Activated T-cell treated with anti-CD3 and anti-CD28 coated beads, Interleukin-2, amount 50 U/mL, for 24 hours (primary cell): ENCODE measurements at places on chromosomes 6 and 20.

DNA sequence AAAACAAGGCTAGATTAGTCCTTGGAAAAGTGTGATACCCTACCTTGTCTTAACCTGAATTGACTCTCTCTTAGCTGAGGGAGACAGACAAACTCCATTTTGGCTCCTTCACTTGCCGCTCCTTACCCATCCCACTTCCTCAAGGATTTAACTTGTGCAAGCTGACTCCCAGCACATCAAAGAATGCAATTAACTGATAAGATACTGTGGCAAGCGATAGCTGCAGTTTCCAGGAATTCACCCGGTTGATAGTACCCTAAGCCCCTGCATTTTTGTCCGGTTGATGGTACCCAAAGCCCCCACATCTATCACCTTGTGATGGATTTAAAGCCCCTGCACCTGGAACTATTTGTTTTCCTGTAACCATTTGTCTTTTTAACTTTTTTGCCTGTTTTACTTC lies 1.9 kb upstream of the SERINC3 start:
- DNase-seq: no peak

- no peak for DNase-seq
Measured at GRCh38 chr6:38935051-38935450, 113.5 kb upstream of the GLP1R start.

- no peak for DNase-seq
Measured at GRCh38 chr6:75579951-75580350, 21.7 kb upstream of the SENP6 start.

- DNase-seq: no peak
Measured at GRCh38 chr20:18991012-18991411, 177.4 kb downstream of the SCP2D1 start.

- no peak for DNase-seq
Measured at GRCh38 chr6:130524552-130524951, 158.7 kb downstream of the TMEM200A start.

DNA sequence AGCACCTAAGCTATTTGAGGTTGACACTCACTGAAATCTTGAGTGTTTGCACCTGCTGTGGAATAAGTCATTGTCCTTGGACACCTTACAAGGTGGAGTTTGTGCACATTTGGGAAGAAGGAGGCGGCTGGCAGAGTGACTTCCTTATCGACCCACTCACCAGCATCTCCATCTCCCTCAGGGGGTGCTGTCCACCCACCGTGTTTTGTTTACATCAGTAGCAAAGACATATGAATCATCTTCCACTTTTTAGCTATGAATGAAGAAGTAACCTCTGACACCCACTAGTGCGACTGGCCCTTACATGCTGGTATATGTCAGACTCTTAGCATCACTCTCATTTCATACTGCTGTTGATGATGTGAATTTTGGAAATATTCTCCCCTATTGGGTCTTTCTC lies 119.5 kb upstream of the SGK1 start:
- peak; percentile 47 for DNase-seq

DNA sequence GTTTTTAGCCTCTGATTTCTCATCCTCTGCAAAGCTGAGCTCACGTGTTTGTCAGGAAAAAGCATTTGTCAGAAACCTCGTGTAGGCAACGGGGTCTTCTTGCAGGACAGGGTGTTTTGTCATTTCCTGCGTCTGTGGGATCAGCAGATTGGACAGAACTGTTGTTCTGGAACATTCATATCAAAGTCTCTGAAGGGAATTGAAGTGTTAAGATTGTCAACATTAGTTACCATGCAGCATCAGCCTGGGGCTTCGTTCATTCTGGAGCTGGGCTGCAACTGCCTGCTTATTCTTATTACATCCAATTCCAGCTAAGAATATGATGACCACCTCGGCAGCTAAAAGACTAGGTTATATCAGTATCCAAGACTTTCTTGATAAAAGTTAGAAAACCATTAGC lies 71.0 kb upstream of the RALGAPA2 start:
- no peak for DNase-seq

DNA sequence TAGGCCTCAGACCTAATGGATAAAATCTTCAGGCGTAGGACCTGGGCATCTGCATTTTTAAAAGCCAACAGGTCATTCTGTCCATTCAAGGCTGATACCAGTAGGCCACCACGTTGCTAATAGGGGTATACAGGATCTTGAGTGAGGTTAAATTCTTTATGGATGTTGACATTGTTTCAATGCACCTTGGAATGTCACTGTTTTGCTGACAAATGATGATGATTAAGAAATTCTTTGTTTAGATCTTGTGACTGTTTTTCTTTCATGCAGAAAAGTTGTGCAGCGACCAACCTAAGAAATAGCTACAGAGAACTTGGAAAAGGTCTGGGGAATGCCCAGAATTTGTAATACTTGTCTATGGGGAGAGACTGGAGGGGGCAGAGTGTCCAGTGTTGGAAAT lies 101.1 kb upstream of the CLDN20 start:
- no peak for DNase-seq

- no peak for DNase-seq
Measured at GRCh38 chr6:22271081-22271480, 25.8 kb downstream of the PRL start.

DNA sequence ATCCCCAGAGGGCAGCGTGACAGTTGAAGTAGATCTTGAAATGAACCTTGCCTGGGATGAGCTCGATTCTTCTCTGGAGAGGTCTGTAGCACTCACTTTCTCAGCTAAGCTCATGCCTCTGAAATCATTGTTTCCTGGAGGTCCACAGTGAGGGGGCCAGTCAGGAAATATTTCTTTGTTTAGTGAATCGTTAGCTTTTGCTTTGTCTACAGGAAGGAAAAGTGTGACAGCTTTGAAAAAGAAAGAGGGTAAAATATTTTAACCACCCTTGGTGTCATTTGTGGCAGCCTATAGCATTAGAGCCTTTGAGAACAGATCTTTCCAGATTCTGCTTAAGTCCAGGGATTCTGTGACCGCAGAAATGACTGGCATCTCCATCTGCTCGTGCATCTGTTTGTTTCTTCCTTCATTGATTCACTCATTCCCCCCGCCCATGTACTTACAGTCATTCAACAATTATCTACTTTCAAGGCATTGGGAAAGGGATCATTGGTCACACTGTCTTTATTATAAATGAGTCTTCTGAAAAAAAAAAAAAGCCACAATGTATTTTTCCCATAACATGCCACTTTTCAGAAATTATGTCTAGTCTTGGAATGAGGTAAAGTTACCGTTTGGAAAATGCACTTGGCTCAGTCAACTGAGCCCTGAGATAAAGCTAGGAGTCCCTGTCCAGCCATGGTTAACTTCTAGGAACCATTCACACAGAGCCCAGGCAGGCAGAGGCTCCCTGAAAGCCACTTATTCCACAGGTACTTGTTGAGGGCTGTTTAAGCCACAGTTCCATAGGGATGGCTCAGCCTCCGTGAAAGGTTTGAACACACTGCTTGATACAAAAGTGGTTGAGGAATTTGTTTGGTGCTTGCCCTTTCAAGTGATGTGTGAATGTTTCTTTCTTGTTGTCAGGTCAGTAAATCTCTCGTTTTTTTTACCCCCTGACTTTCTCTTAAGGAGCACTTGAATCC lies 86.0 kb downstream of the TIAM2 start:
- no peak for DNase-seq

GRCh38 chr20:62528983-62529891 lies 53.4 kb upstream of the GATA5 start:
- no peak for DNase-seq

DNA sequence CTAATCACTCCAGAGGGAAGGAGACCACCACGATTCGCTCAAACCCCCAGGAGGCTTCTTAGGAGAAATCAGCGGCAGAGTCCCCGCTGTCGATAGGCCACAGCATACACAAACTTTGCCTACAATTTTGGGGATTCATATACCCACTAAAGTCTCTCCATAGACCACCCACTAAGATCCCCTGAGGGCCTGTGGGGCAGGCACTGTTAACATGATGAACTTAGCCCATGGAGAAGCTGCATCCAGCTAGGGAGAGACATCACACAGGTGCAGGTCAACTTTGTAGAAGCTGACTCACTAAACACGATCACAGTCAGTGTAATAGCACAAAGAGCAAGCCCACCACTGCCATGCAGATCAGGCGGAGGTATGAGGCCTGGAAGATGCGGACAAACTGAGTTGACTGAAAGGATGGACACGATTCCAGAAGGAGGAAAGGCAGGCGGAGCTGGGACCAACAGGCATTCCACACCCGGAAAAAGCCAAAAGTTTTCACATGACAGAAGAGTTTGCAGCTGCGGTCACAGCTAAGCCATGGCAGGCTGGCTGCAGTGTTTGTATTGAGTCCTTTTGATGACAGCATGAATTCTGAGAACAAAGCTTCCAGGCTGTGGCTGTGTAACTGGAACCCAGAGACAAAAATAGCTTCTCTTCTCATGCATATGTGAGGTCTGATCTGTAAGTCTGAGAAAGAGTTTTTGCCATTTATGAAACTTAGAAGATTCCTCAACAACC lies 75.7 kb upstream of the QKI start:
- DNase-seq: no peak

GRCh38 chr6:168686029-168686738 lies 245.2 kb downstream of the SMOC2 start:
- no peak for DNase-seq

DNA sequence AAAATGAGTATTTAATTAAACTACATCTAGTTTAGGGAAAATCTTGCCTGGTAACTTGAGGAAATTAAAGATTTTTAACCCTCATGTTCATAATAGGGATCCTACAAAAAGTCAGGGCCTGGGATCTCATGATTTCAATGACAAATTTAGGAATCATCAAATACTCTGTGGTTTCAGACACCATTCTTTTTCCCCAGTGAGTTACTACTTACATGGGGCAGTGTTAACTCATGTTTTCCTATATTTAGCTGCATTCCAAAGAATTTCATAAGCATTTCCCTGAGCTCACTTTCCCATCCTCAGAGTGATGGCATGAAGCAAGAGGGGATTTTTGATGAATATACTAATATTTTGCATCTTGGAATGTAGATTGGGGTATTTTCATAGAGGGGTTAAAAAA lies 321.7 kb downstream of the CENPW start:
- DNase-seq: no peak

DNA sequence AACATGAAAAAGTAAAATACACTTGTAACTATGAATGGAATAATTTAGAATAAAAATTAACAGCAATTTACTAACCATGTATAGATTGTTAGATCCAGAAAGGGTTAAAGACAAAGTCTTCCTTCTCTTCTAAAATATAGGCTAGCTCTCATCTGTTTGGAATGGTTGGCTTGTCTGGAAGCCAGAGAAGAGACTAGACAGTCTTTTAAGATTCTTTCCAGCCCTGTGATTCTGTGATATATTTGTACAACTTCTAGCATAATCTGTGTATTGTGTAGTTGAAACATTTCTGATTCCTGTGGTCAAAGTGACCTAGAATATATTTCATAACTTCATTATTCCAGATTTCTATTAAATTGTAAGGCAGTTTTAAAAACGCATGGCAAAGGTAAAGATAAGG lies 196.6 kb downstream of the UST start:
- no peak for DNase-seq

DNA sequence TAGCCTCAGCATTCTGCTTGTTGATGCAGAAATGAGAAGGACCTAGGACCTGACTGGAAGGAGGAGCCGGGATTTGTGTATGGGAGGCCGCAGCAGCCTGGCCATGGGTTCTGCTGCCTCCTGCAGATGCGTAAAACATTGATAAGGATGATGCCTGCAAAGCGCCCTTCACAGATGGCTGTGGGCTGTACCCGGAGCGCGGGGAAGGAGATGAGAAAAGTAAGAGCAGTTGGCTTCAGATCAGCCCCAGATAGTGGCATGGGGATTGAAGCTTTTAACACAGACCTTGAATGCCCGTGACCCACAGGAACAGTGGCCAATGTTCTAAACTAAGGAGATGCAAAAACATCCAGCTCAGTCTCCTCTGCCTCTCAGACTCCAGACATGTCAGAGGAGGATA lies 136.4 kb upstream of the KCNG1 start:
- DNase-seq: no peak

GRCh38 chr6:4510317-4510716 lies 265.9 kb upstream of the CDYL start:
- no peak for DNase-seq

DNA sequence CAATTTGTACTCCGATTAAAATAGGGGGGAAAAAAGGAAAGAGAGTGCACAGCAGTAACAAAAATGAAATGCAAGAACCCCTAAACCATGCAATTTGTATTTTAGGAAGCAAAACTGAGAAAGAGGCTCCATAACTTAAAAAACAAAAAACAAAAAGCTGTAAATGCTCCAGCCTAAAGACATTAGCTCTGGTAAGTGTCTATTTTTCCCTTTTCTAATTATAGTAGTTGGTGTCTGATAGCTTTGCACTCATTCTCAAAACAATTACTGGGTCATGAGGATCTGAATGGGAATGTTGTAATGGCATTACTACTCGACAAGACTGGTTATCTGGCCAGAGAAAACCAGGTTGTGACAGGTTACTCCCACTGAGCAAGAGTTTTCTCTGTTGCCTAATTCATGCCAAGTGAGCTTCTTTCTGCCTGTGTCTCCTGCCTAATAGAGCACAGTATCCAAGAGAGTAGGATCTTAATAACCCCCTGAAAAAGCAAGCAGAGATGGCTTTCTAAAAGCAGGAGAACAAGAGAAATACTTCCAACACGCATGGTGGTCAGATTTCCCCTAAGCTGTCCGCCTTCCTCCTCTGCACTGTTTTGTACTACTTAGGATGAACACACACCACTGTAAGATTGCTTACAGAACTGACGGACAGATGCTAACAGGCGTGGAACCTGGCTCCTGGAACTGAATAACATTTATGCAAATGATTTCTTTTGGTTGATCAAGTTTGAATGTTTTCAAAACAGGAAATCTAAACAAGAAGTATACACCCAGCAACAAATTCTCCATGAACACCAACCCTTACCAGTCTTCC lies 86.4 kb downstream of the FKBP5 start:
- no peak for DNase-seq

DNA sequence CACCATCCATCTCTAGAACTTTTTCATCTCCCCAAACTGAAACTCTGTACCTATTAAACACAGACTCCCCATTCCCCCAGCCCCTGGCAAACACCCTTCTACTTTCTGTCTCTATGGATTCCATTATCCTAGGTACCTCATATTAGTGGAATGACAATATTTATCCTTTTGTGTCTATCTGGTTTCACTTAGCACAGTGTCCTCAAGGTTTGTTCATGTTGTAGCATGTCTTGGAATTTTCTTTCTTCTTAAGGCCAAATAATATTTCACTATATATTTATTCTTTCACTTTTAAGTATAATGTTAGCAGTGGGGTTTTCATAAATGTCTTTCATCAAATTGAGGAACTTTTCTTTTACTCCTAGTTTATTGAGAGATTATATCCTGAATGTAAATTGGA lies 56.8 kb upstream of the DSP start:
- no peak for DNase-seq

GRCh38 chr6:41191569-41191968 lies 9.4 kb downstream of the TREML2 start:
- DNase-seq: peak; percentile 68

- DNase-seq: peak; percentile 96
Measured at GRCh38 chr20:34676642-34677373, at the start of gene PIGU. Gene PIGU (minus strand): TSS chr20:34677092. CDS start chr20:34677085, 7 bp downstream.

GRCh38 chr6:1473166-1473565 lies 83.8 kb downstream of the FOXF2 start:
- DNase-seq: no peak

DNA sequence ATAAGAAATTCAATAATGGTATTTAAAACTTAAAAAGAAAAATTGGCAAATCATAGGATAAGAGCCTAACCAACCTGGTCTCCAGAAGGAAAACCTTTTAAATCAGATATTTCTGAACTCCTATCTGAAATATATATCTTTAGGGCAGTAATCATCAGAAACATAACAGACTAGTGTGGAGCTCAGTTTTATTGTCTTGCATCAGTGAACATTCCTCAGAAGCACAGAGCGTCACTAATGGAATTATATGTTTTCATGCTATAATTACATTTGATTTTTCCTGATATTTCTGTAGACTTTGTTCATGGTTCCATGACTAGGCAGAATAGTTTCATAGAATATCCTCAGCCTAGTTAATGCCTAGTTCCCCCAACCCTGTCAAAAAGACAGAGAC lies 262.2 kb downstream of the EYA4 start:
- no peak for DNase-seq
